ENCODE measurements at places on chromosomes 6 and 20. TPM values are rescaled to one million over a fixed set of nuclear protein-coding genes. Genes with fewer than 3 reads are reported as not detected.

DNA sequence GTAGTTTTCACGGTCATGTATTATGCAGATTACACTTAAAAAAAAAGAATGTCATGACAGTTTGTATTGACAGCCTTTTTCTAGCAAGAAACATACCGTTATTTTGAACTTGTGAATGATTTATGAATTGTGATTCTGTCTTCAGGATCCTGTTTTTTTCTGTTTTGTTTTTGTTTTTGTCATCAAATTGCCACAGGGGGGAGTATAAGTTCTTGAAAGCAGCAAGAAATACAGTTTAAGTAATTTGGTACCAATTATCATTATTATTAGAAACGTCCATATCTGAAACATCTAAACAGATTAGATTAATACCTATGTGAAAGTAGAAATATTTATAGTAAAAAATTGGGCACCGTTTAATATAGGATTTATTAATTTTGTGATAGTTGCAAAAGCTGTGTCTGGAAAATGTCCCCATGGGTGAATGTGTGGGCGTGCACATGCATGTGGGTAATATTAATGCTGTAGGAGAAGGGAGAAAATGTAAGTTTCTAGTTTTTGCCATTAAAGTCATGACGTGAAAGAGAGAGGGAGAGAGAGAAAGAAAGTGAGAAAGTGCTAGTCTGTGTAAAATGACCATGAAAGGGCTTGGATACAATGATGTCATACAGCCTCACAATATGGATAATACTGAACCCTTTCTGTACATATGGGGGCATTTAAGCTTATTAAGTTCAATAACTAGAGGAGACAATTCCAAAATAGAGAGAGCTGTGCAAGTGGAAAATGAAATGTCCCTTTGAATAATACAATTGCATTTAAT, 9.4 kb upstream of the CCN2 start:
- no peak for ATAC-seq

- no peak for ATAC-seq
Observed at GRCh38 chr6:73314577-73315492, 39.2 kb downstream of the DPPA5 start.

Gene NKAIN4
- total RNA-seq: not detected

Gene RSPH4A
- total RNA-seq: not detected

All from esophagus mucosa (tissue), 1 donor.